Ovary (tissue), 10 donors: ENCODE measurements at places on chromosomes 12 and 14. TPM values are rescaled to one million over a fixed set of nuclear protein-coding genes. Genes with fewer than 3 reads are reported as not detected.
A peak's percentile ranks its signal among the peaks of the same experiment; 100 is the strongest.

MGAT2 gene
- total RNA-seq: 30.8 TPM

LBHD2 gene
- total RNA-seq: not detected

TMEM119 gene
- 2.3 TPM for total RNA-seq

ZNF385A gene
- total RNA-seq: 4.4 TPM

RASAL1 gene
- total RNA-seq: 5.1 TPM

CCDC177 gene
- total RNA-seq: not detected

OASL gene
- 0.61 TPM for total RNA-seq

DIO3 gene
- total RNA-seq: 13.3 TPM

CAPZA3 gene
- not detected for total RNA-seq

DLST gene
- total RNA-seq: 41.0 TPM

MDP1 gene
- 19.4 TPM for total RNA-seq

LYZ gene
- 14.2 TPM for total RNA-seq

IRAK3 gene
- total RNA-seq: 4.0 TPM

KRT83 gene
- not detected for total RNA-seq

PLEKHG7 gene
- 0.20 TPM for total RNA-seq

NINJ2 gene
- not detected for total RNA-seq

DNA sequence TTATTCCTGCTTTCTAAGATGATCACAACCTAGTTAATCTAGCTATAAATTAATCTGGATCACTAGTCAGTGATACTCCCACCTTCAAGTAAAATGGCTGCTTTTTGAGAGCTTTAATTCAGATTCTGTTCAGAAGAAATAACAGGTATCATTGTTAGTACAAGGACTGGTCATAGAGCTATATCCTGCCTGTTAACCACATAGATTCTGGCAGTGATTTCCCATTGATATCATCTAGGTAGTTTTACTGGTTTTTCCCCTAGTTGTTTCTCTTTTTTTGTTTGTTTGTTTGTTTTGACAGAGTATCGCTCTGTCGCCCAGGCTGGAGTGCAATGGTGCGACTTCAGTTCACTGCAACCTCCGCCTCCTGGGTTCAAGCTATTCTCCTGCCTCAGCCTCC is 39.0 kb upstream of the HIF1A start:
- H3K27me3 ChIP-seq: no peaks in the 10 kb centered on the region
- H3K4me3 ChIP-seq: no peak overlapping the region
- no peaks in the 10 kb centered on the region for H3K36me3 ChIP-seq

GRCh38 chr14:103923863-103924262 is 4.4 kb upstream of the TDRD9 start:
- no peak for DNase-seq
- peaks cover 8% of the 10 kb centered on the region for H3K4me1 ChIP-seq
- H3K36me3 ChIP-seq: no peaks in the 10 kb centered on the region
- H3K4me3 ChIP-seq: no peak overlapping the region
- H3K27ac ChIP-seq: no peak overlapping the region

GRCh38 chr12:304805-305204 is 42.2 kb upstream of the SLC6A13 start:
- H3K27ac ChIP-seq: no peak overlapping the region
- DNase-seq: no peak
- no peak overlapping the region for H3K4me3 ChIP-seq
- H3K27me3 ChIP-seq: no peaks in the 10 kb centered on the region
- no peaks in the 10 kb centered on the region for H3K4me1 ChIP-seq

- H3K27me3 ChIP-seq: no peaks in the 10 kb centered on the region
- H3K27ac ChIP-seq: no peak overlapping the region
- H3K4me1 ChIP-seq: no peaks in the 10 kb centered on the region
- H3K36me3 ChIP-seq: no peaks in the 10 kb centered on the region
- H3K4me3 ChIP-seq: no peak overlapping the region
- no peak for DNase-seq
Observed at GRCh38 chr12:1212526-1212925, 221.5 kb downstream of the ERC1 start.

GRCh38 chr14:28676479-28676878 is 90.1 kb upstream of the FOXG1 start:
- no peak overlapping the region for H3K4me3 ChIP-seq
- H3K27ac ChIP-seq: no peak overlapping the region
- H3K27me3 ChIP-seq: no peaks in the 10 kb centered on the region
- no peaks in the 10 kb centered on the region for H3K4me1 ChIP-seq
- H3K36me3 ChIP-seq: no peaks in the 10 kb centered on the region

DNA sequence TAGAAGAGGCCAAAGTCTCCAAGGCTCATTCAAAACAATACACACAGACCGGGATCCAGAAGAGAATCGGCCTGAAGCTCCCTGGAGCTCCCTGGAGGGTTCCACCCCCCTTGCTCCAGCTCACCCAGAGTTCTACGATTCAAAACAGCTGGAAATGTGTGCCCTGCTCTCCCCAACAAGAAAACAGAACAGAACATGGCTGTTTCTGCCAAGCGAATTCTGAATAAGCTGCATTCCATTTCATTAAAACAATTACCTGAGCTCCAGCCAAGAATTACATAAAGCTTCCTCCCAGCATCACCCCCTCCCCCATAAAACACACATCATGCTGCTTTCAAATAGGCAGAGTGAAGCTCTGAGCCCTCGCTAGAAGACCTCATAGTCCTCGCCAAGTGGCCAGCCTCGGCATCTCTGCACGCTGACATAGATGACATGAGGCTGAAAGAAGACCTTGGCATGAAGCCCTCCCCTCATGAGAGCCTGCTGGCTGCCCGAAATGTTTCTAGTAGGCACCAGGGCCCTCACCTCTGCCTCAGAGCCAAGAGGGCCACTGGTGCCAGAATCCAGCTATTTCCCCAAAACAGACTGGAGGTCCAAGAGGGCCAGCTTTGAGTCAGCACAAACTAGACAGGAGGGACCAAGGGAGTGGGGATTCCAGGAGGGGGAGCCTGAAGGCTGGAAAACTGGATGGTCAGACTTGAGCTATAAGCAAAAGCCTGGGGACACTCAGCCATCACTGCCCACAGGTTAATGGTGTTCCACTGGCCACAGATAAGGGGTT is 8.3 kb downstream of the PXN start:
- no peaks in the 10 kb centered on the region for H3K27me3 ChIP-seq
- H3K4me1 ChIP-seq: peaks cover 12% of the 10 kb centered on the region
- peak; percentile 55 for DNase-seq
- H3K4me3 ChIP-seq: no peak overlapping the region

- no peak for DNase-seq
- H3K27me3 ChIP-seq: no peaks in the 10 kb centered on the region
- no peak overlapping the region for H3K27ac ChIP-seq
- no peaks in the 10 kb centered on the region for H3K36me3 ChIP-seq
- H3K4me1 ChIP-seq: no peaks in the 10 kb centered on the region
Observed at GRCh38 chr12:133236144-133236543, 467 bp upstream of the ANHX start.

- H3K4me1 ChIP-seq: no peaks in the 10 kb centered on the region
- DNase-seq: no peak
- H3K27ac ChIP-seq: no peak overlapping the region
- H3K36me3 ChIP-seq: no peaks in the 10 kb centered on the region
- no peak overlapping the region for H3K4me3 ChIP-seq
- no peaks in the 10 kb centered on the region for H3K27me3 ChIP-seq
Observed at GRCh38 chr12:84131076-84131475, 781.5 kb downstream of the SLC6A15 start.

DNA sequence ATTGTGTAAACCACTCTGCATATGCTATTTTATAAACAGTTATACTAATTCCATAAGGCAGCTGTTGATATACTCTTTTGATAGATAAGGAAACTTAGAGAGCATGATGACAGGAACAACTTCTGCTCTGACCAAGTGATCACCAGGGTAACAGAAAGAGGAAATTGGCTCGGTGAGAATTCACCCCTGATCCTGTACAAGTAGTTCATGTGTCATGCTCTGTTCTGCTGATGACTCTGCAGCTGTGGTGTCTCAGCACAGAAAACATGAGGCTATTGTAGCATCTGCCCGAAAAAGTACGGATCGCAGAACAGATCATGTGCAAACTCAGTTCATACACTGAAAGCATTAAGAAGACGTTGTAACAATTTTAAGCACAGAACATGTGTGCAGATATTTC is 345.0 kb downstream of the LRIG3 start:
- no peak for DNase-seq
- H3K4me1 ChIP-seq: peaks cover 1% of the 10 kb centered on the region
- H3K27ac ChIP-seq: no peak overlapping the region
- no peak overlapping the region for H3K4me3 ChIP-seq

GRCh38 chr12:123399255-123399617 is 15.3 kb downstream of the KMT5A start:
- H3K4me3 ChIP-seq: no peak overlapping the region
- H3K27ac ChIP-seq: peak overlapping the region; percentile 45
- H3K36me3 ChIP-seq: no peaks in the 10 kb centered on the region
- no peaks in the 10 kb centered on the region for H3K27me3 ChIP-seq
- peaks cover 12% of the 10 kb centered on the region for H3K4me1 ChIP-seq

GRCh38 chr12:110058875-110059615 is 10.7 kb upstream of the C12orf76 start:
- no peak overlapping the region for H3K4me3 ChIP-seq
- no peak overlapping the region for H3K27ac ChIP-seq
- no peaks in the 10 kb centered on the region for H3K36me3 ChIP-seq
- H3K27me3 ChIP-seq: no peaks in the 10 kb centered on the region

DNA sequence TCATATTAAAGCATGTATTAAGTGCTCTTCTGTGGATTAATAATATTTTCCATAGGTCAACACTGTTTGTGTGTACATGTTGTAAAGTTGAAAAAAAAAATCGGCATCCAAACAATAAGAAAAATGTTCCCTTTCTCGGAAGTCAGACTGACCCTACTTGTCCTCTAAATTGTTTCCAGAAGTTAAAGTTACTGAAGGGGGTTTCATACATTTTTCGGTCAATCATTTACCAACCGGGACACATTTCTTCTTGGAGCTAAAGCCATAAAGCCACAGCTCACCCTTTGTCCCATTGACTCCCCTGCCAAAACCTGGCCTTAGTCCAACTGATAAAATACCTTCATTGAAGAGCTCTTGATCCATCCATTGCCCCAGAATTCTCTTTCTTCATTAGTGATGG is 230.0 kb downstream of the ANO2 start:
- no peak overlapping the region for H3K4me3 ChIP-seq
- H3K27ac ChIP-seq: no peak overlapping the region
- H3K4me1 ChIP-seq: no peaks in the 10 kb centered on the region

GRCh38 chr12:57340104-57340503 is 89.1 kb upstream of the STAC3 start:
- peak overlapping the region; percentile 63 for H3K27ac ChIP-seq
- no peaks in the 10 kb centered on the region for H3K36me3 ChIP-seq
- H3K4me1 ChIP-seq: peaks cover 3% of the 10 kb centered on the region
- no peak overlapping the region for H3K4me3 ChIP-seq
- no peaks in the 10 kb centered on the region for H3K27me3 ChIP-seq
- peak; percentile 66 for DNase-seq

DNA sequence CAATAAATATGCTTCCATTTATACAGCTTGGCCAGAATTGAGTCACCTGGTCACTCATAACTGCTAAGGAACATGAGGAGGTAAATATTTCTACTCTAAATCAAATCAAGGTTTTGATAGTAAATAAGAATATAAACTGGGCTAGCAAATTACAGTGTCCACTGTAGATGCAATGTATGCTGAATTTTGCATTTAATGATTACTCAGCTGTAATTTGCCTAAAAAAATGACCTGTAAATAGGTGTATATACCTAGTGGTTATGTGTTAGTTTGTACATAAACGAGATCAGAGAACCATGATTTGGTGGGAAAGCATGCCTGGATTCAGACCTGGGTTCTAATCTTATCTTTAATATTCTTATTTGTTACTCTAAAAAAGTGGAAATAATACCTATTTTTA is 76.6 kb upstream of the CNTN1 start:
- H3K27me3 ChIP-seq: no peaks in the 10 kb centered on the region
- DNase-seq: no peak
- H3K4me1 ChIP-seq: peaks cover 3% of the 10 kb centered on the region
- no peak overlapping the region for H3K4me3 ChIP-seq
- H3K36me3 ChIP-seq: no peaks in the 10 kb centered on the region
